ENCODE measurements at places on chromosomes 2 and 18.

DNA sequence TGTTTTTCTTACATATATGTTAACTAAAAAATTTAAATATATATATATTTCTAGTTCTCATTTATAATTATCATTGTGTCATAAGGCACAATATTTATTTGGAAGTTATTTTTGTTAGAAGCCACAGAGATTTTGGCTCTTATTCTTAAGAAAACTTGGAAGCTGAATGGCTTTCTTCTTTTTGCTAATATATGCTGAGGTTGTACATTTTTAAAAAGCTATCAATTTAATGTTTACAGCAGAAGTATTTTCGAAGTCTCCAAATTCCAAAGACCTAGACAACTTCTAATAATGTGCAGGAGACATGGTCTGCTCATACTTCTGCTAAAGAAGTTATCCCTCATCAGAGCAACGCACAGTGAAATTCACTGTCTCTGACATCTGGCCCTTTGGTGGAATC is 3.7 kb upstream of the PIEZO2 start:
- H3K36me3 ChIP-seq, result no peaks in the 10 kb centered on the region
- H3K4me1 ChIP-seq, result peaks cover 9% of the 10 kb centered on the region
- H3K27ac ChIP-seq, result no peak overlapping the region
- DNase-seq, result no peak

GRCh38 chr2:160144280-160144990 is 55.6 kb downstream of the ITGB6 start:
- no peaks in the 10 kb centered on the region for H3K36me3 ChIP-seq
- no peak overlapping the region for H3K27ac ChIP-seq
- no peaks in the 10 kb centered on the region for H3K4me1 ChIP-seq
- H3K4me3 ChIP-seq, result no peak overlapping the region
- no peaks in the 10 kb centered on the region for H3K27me3 ChIP-seq
- no peak for DNase-seq

- no peak overlapping the region for H3K4me3 ChIP-seq
- DNase-seq, result no peak
- H3K36me3 ChIP-seq, result no peaks in the 10 kb centered on the region
- H3K27me3 ChIP-seq, result no peaks in the 10 kb centered on the region
- H3K4me1 ChIP-seq, result peaks cover 50% of the 10 kb centered on the region
Observed at GRCh38 chr2:111984213-111984604, 70.9 kb upstream of the TMEM87B start.

DNA sequence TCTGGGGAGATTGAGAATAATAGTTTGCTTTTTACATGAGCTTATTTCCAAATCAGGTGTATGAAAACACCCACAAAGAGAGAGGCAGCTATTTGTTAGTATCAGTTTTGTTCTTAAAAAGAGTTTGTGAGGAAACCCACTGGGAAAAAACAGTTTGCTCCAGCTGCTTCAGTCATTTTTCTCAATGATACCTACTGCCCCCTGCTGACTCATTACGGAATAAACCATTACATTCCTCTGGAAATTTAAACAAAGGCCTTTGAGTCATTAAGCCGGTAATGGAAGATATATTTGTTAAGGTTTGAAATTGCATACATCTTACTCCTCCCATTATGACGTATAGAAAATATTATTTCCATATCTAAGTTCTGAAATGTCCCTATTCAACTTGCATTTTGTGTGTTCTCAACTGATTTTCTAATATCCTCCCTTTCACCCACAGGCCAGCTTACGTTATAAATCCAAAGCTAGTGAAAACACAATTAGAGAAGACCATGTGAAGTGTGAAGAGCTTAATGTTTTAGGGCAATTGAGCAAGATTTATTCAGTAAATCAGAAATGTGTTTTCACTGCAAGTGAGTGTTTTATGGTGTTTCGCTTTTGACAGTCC is 761.6 kb downstream of the DSC3 start:
- no peaks in the 10 kb centered on the region for H3K36me3 ChIP-seq
- H3K27me3 ChIP-seq, result no peaks in the 10 kb centered on the region
- peaks cover 4% of the 10 kb centered on the region for H3K4me1 ChIP-seq
- no peak overlapping the region for H3K27ac ChIP-seq

GRCh38 chr2:10522170-10522448 is 74.0 kb upstream of the ODC1 start:
- H3K4me3 ChIP-seq, result no peak overlapping the region
- H3K4me1 ChIP-seq, result no peaks in the 10 kb centered on the region
- no peaks in the 10 kb centered on the region for H3K36me3 ChIP-seq
- no peak for DNase-seq
- no peak overlapping the region for H3K27ac ChIP-seq

GRCh38 chr2:111049792-111050640 is 70.7 kb upstream of the BCL2L11 start:
- no peaks in the 10 kb centered on the region for H3K36me3 ChIP-seq
- H3K4me1 ChIP-seq, result peaks cover 16% of the 10 kb centered on the region
- H3K27ac ChIP-seq, result no peak overlapping the region
- DNase-seq, result no peak
- no peaks in the 10 kb centered on the region for H3K27me3 ChIP-seq

DNA sequence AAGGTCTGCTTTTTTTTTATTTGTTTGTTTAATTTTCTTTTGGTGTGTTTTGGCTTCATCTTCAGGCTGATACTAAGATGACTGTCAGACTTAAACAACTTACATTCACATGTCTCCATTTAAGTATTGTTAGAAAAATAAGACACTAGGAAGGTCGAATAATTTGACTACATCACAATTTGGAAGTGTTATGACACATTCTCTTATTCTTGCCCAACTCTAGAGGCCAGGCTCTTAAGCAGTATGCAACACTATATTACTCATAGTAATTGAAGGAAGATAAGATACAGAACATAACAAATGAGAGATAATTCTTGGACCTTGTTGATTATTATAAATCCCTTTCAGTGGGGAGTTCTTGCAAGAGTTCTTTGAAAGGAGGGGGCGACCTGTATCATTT is 295.3 kb upstream of the COL3A1 start:
- H3K4me3 ChIP-seq, result no peak overlapping the region
- no peak overlapping the region for H3K27ac ChIP-seq
- no peaks in the 10 kb centered on the region for H3K36me3 ChIP-seq
- no peak for DNase-seq
- no peaks in the 10 kb centered on the region for H3K27me3 ChIP-seq
- no peaks in the 10 kb centered on the region for H3K4me1 ChIP-seq

DNA sequence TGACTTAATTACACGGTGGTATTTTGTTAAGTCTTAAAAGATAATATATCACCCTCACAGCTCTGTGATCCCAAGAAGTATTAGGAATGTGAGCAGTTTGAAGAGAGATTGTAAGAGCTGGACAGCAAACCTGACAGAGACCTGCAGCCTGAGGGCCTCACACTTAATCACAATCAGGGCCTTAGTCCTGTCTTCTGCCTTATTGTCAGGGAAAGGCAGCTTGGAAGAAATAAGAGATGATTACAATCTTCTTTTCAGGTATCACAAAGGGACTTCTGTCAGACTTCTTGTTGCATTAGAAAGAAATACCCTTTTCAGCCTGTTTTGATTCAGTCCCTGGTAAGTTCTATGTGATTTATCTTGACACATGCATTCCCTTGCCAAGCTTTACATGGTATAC is 1433.8 kb upstream of the SLC39A10 start:
- no peaks in the 10 kb centered on the region for H3K4me1 ChIP-seq
- no peak overlapping the region for H3K27ac ChIP-seq
- no peak overlapping the region for H3K4me3 ChIP-seq

DNA sequence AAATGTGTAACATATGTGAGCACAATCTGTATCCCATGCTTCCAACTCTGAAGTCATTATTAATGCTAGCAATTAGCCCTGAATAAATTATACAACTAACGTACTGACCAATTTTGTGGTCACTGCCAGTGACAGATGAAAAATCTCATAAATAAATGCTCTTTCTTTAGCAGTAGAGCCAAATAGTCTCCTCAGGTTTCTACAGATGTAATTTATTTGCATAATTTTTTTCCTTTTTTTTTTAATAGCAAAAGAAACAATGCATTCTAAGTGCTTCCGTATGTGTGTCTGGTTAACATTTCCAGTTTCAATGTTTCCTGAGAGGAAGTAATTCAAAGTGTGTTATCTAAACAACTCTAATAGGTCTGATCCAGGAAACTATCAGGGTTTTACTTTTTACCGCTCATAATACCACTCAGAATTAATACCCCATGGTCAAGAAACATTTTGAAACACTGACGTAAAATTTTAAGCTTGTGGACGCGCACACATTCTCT is 108.4 kb downstream of the MEP1B start:
- no peaks in the 10 kb centered on the region for H3K4me1 ChIP-seq
- no peaks in the 10 kb centered on the region for H3K36me3 ChIP-seq
- H3K27me3 ChIP-seq, result no peaks in the 10 kb centered on the region
- no peak overlapping the region for H3K27ac ChIP-seq
- DNase-seq, result no peak

GRCh38 chr18:24417480-24417879 is 9.0 kb upstream of the IMPACT start:
- no peak overlapping the region for H3K27ac ChIP-seq
- H3K36me3 ChIP-seq, result no peaks in the 10 kb centered on the region
- no peak overlapping the region for H3K4me3 ChIP-seq
- H3K4me1 ChIP-seq, result peaks cover 3% of the 10 kb centered on the region

- no peaks in the 10 kb centered on the region for H3K27me3 ChIP-seq
- H3K4me3 ChIP-seq, result no peak overlapping the region
- no peaks in the 10 kb centered on the region for H3K4me1 ChIP-seq
- no peaks in the 10 kb centered on the region for H3K36me3 ChIP-seq
- no peak for DNase-seq
- H3K27ac ChIP-seq, result no peak overlapping the region
Observed at GRCh38 chr2:217349251-217349650, 489.4 kb upstream of the TNP1 start.
